Ovary (tissue), 10 donors: ENCODE measurements at places on chromosomes 3 and 15. TPM values are rescaled to one million over a fixed set of nuclear protein-coding genes. Genes with fewer than 3 reads are reported as not detected.

DNA sequence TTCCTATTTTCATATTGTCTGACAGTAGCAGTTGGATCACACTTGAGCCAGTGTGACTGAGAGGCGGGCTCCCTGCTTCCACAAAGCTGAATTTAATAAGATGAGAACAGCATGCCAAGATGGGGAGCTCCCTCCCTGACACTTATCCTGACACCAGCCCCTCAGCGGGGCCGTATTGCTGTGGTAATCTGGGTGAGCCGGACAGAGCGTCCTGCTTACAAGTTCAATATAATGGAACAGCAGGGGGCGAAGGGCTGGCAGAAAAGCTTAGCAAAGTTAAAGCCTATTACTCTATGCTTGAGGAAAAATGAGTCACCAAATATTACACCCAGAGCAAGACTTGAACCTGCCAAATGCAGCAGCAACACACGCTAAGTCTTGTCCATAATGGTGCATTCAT is 163.8 kb upstream of the CMC1 start:
- no peak overlapping the region for H3K4me3 ChIP-seq
- DNase-seq = no peak
- no peaks in the 10 kb centered on the region for H3K4me1 ChIP-seq
- H3K27me3 ChIP-seq = no peaks in the 10 kb centered on the region

DNA sequence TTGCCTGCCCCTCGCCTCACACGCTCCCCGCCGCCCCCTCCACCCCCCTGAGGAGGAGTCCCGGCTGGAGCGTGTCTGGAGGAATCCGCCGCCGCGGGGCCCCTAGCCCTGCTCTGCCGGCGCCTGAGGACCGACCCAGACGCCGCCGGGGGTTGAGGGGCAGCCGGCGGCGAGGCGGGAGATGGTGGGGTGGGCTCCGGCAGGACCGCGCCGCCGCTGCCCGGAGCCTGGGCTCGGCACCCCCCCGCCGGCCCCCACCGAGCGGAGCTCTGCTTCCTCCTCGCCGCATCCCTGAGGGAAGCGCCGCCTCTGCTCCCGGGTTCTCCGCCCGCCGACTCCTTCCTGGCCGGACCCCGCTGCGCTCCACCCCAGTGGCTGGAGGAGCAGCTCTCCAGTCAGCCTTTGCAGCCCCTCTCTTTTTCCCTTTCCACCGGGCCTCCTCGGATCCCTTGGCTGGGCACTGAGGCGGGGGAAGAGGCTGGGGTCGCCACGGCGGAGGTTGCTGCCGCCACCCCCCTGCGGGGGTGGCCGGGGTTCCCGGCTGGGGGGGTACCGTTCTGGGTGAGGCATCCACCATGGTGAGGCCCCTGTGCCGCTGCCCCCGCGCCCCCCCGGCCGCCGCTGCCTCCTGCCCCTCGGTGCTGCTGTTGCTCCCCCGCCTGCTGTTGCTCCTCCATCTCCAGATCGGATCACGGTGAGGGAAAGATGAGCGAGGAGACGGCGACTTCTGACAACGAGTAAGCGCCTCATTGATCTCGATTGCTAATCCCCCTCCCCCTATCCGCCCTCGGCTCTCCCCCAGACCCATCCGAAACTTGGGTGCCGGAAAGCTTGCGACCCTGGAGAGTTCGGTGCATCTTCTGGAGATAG is at the start of gene SPRED1:
TSS of gene SPRED1 (plus strand) at position 356 of the 870 bp plus-strand sequence. CDS start at position 706, 350 bp downstream.
- peak; percentile 72 for DNase-seq
- peak within 1 kb of the TSS; percentile 99 for H3K27ac ChIP-seq
- H3K4me3 ChIP-seq = peak within 1 kb of the TSS; percentile 97
- H3K4me1 ChIP-seq = peaks cover 1% of the 10 kb centered on the region
- H3K27me3 ChIP-seq = no peaks in the 10 kb centered on the region

GRCh38 chr15:40872791-40873693 is 992 bp downstream of the RHOV start:
- H3K4me3 ChIP-seq = no peak overlapping the region
- peaks cover 3% of the 10 kb centered on the region for H3K4me1 ChIP-seq
- no peaks in the 10 kb centered on the region for H3K36me3 ChIP-seq
- no peaks in the 10 kb centered on the region for H3K27me3 ChIP-seq
- H3K27ac ChIP-seq = no peak overlapping the region

- peaks cover 2% of the 10 kb centered on the region for H3K4me1 ChIP-seq
- H3K27me3 ChIP-seq = no peaks in the 10 kb centered on the region
- H3K27ac ChIP-seq = no peak overlapping the region
- no peak overlapping the region for H3K4me3 ChIP-seq
- no peak for DNase-seq
- H3K36me3 ChIP-seq = no peaks in the 10 kb centered on the region
These were observed 11.1 kb downstream of the DCUN1D1 start for GRCh38 chr3:182969277-182969676.

DNA sequence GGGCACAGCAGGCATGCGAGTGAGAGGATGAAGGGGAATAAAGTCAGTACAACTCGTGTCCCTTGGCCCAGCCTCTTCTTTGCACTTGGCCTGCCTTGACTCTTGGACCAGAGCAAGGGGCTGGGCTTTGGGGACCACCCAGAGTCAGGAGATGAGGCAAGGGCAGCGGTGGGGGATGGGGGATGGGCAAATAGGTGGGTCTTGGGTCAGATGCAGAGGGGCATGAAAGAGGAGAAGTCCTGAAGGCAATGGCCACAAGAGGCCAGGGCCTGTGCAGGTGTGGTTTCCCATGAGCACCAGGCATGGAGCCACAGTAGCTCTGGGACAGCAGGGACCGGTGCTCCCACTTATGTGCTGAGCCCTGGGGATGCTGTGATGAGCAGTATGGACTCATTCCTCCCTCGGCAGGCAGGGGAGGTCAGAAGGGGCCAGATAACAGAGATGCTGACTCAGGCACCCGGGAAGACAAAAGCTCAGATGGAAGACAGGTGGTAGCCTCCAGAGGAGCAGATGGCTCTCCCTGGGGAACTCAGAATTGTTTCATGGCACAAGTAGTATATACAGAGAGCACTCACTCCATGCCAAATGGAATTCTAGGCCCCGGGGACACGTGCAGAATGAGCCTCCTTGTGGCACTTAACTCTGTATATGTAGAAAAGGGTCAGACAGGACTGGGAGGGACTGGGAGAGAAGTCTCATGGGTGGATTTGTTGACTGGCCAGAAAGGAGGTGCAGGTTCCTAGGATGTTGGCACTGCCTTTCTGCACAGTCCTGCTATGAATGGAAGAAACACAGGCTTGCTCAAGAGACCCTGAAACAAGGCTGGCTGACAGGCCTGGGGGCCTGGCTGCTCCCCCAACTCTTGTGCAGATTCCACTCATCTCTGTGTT is 14.3 kb downstream of the ZBTB47 start:
- no peak overlapping the region for H3K4me3 ChIP-seq
- no peaks in the 10 kb centered on the region for H3K36me3 ChIP-seq
- H3K27me3 ChIP-seq = no peaks in the 10 kb centered on the region
- no peak overlapping the region for H3K27ac ChIP-seq
- no peak for DNase-seq

DNA sequence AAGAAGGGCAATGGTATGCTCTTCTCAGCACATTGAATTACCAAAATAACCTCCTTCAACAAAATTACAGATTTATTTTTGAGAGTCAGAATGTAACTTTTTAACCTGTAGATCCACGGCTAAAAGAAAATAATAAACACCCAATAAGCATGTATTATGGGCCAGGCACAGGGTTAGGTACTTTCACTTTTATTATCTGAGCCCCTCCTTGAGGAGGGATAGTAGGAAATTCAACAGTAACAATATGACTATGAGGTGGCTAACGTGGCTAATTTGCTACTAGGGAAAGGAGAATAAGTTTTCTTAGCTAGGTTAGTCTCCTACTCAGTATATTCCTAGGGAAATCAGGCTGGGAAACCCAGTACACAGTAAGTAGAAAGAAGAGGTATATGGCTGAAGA is 306.9 kb downstream of the GAP43 start:
- no peaks in the 10 kb centered on the region for H3K4me1 ChIP-seq
- H3K36me3 ChIP-seq = no peaks in the 10 kb centered on the region
- no peaks in the 10 kb centered on the region for H3K27me3 ChIP-seq

- no peaks in the 10 kb centered on the region for H3K36me3 ChIP-seq
- no peaks in the 10 kb centered on the region for H3K27me3 ChIP-seq
- H3K27ac ChIP-seq = no peak overlapping the region
- H3K4me3 ChIP-seq = no peak overlapping the region
These were observed 106.5 kb upstream of the PROK2 start for GRCh38 chr3:71891483-71891882.

- no peak overlapping the region for H3K4me3 ChIP-seq
- H3K27ac ChIP-seq = no peak overlapping the region
- H3K4me1 ChIP-seq = peaks cover 7% of the 10 kb centered on the region
- DNase-seq = no peak
These were observed 221.4 kb upstream of the NANOGP8 start for GRCh38 chr15:35306361-35306981.

GRCh38 chr3:135141160-135141559 is 346.1 kb downstream of the EPHB1 start:
- H3K36me3 ChIP-seq = no peaks in the 10 kb centered on the region
- H3K4me3 ChIP-seq = no peak overlapping the region
- no peak for DNase-seq

GRCh38 chr3:8760091-8760490 is 9.3 kb downstream of the OXTR start:
- no peak overlapping the region for H3K27ac ChIP-seq
- no peaks in the 10 kb centered on the region for H3K36me3 ChIP-seq
- no peak overlapping the region for H3K4me3 ChIP-seq
- no peak for DNase-seq
- no peaks in the 10 kb centered on the region for H3K27me3 ChIP-seq
- H3K4me1 ChIP-seq = no peaks in the 10 kb centered on the region

- H3K4me1 ChIP-seq = no peaks in the 10 kb centered on the region
- no peak for DNase-seq
- no peaks in the 10 kb centered on the region for H3K27me3 ChIP-seq
- no peaks in the 10 kb centered on the region for H3K36me3 ChIP-seq
These were observed 135.9 kb downstream of the RSL24D1 start for GRCh38 chr15:55060836-55061235.

DNA sequence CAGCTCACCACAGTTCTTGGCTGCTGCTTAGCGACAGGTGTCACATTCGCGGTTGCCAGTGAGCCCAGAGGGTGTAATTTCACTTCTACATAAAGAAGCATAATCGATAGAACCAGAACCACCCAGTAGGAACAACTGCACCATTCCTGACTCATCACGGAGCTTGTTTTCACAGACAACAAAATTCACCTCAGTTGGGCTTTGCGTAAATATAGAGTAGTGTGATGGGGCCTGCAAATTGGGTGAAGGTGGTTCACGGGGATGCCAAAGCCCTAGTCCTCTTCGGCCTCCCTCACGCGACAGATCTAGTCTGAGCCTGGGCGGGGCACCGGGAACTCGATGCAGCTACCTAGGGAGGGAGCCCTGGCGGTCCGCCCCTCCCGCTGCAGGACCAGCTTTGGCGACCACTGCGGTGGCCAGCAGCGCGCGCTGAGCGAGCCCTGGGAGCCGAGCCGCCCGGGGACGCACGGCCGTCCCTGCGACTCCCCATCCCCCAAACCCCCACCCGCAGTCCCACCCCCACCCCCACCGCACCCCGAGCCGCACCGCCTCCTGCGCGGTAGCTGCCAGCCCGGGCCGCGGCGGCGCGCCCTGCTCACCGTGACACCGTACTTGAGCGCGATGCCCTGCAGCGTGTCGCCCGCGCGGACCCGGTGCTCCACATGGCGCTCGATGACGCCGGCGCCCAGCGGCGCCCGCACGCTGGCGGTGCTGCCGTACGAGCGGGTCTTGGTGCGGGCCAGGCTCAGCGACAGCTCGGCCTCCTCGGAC is 519 bp downstream of the LYSMD2 start:
- H3K4me1 ChIP-seq = peaks cover 10% of the 10 kb centered on the region
- H3K27ac ChIP-seq = peak overlapping the region; percentile 73
- H3K36me3 ChIP-seq = no peaks in the 10 kb centered on the region
- peak; percentile 61 for DNase-seq

- no peak for DNase-seq
- H3K36me3 ChIP-seq = no peaks in the 10 kb centered on the region
- H3K4me3 ChIP-seq = peak overlapping the region; percentile 25
- H3K27ac ChIP-seq = no peak overlapping the region
- H3K27me3 ChIP-seq = no peaks in the 10 kb centered on the region
- H3K4me1 ChIP-seq = no peaks in the 10 kb centered on the region
These were observed 213.9 kb upstream of the PFN2 start for GRCh38 chr3:150184426-150185071.

GRCh38 chr15:99994849-99995248 is 261.6 kb upstream of the LYSMD4 start:
- H3K27ac ChIP-seq = no peak overlapping the region
- no peaks in the 10 kb centered on the region for H3K4me1 ChIP-seq
- H3K36me3 ChIP-seq = no peaks in the 10 kb centered on the region

Gene EBLN2
- polyA plus RNA-seq = 1.8 TPM

Gene DOCK3
- polyA plus RNA-seq = 0.04 TPM

Gene KNL1
- 0.77 TPM for polyA plus RNA-seq

Gene SLCO2A1
- 3.6 TPM for polyA plus RNA-seq

Gene RCN2
- 51.3 TPM for polyA plus RNA-seq

Gene MCCC1
- 29.6 TPM for polyA plus RNA-seq

Gene UBA3
- polyA plus RNA-seq = 34.7 TPM

Gene C2CD4A
- not detected for polyA plus RNA-seq
